RPMI7951 (cell line): ENCODE measurements at places on chromosomes 2 and 18. TPM values are rescaled to one million over a fixed set of nuclear protein-coding genes. Genes with fewer than 3 reads are reported as not detected.

SOX11 gene
- under 0.01 TPM in 1 of 2 replicates, not detected in the other for total RNA-seq

KCNJ13 gene
- total RNA-seq = not detected in 2 replicates

PIAS2 gene
- total RNA-seq = 17.2 and 23.8 TPM in 2 replicates

DNA sequence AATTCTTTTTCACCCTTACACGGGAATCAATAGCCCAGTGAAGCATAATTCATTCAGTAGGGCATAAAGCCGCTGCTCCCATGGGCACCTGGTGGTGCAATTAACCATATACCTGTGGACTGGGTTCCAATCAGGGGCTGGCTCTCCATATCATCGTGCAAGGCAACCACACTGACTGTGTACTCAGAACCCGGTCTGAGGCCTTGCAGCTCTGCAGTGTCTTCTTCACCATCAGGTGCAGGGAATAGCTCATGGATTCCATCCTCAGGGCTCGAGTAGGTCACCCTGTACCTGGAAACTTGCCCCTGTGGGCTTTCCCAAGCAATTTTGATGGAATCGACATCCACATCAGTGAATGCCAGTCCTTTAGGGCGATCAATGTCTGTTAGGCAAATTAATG, 55.2 kb downstream of the FN1 start:
- DNase-seq = no peak

DNA sequence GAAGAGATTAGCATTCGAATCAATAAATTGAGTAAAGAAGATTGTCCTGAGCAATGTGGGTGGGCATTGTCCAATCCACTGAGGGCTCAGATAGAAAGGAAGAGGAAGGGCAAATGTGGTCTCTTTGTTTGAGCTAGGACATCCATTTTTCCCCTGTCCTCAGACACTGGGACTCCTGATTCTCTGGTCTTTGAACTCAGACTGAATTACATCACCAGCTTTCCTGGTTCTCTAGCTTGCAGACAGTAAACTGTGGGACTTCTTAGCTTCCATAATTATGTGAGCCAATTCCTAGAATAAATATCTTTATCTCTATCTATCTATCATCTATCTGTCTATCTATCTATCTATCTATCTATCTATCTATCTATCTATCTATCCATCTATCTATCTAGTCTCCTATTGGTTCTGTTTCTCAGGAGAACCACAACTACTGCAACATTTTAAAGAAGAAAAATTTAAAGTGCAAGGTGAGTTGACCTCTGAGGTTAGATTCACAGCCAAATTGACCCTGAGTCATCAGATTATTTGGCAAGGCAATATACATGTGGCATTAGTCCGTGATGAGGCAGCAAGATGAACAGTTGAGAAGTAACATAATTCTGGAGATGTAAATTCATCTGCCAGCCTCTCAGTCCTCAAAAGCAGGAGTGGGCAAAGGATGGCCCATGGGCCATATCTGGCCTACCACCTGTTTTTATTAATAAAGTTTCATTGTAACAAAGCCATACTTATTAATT, 191.4 kb downstream of the PDE11A start:
- peak; percentile 4 for DNase-seq

DNA sequence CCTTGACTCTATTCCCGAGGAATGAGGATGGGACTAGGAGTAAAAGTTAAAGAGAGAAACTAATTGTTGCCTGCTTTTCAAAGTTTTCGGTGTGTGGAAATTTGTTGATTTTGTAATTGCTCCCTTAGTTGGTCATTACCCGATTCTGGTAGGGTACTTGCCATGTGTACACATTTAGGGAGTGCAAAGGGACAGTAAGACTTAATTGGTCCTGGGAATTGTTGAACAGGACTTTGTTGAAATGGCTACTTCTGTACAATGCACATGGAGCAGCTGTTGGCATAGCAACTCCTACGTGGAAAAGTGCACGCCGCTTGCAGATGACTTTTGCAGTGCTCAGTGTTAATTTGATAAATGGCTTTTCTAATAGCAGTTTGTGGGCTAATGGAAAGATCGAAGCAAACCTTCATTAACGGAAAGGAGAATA, 22.9 kb downstream of the EPAS1 start:
- DNase-seq = no peak

DNA sequence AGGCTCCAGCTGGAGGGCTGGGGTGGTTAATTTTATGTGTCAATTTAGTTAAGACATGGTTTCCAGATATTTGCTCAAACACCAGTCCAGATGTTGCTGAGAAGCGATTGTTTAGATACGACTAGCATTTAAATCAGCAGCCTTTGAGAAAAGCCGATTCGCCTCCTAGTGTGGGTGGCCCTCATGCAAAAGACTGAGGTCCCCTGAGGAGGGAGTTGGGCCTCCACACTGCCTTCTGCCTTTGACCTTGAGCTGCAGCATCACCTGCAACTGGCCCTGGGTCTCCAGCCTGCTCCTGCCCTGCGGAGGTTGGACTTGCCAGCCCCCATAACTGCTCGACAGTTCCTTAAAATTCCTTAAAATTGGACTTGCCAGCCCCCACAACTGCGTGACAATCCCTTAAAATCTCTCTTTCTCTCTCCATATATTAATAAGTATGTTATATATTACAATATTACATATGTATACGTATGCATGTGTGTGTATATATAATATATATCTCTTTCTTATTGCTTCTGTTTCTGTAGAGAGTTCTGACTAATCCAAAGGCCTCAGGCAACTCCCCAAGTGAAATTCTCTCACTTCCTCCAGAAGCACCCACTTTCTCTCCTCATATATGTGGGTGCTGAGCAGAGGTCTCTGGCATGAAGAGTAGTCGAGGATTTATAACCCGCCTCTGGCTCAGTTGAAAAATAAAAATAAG, 14.4 kb downstream of the FBLN7 start:
- DNase-seq = no peak

DNA sequence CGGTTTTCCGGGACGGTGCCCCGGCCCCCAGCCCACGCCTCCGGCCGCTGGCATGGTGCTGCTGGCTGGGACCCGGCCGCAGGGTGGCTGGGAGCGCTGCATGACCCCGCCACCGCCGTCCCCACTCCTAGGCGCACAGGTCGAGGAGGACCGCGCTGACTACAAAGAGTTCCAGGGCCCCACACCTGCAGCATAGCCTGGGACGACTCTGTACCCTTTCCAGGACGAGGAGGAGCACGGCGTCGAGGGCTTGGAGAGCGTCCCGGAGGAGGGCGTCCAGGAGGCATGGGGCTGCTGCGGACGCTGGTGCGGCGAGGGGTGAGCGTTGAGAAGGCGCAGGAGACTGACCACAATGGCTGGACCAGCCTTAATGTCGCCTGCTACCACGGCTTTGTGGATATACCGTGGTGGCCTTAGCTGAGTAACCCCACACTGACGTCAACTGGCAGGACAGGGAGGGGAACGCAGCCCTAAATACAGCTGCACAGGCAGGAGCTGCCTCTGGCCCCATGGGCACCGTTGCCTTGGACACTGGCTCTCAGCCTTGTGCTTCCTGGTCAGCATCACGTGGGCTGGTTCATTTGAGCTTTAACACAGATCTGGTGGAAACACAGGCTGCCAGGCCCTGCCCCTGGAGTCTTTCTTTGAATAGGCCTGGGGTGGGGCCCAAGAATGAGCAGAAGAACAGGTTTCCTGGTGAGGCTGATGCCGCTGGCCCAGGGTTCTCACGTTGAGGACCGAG, 40.9 kb upstream of the TRIM43B start:
- peak; percentile 34 for DNase-seq

DNA sequence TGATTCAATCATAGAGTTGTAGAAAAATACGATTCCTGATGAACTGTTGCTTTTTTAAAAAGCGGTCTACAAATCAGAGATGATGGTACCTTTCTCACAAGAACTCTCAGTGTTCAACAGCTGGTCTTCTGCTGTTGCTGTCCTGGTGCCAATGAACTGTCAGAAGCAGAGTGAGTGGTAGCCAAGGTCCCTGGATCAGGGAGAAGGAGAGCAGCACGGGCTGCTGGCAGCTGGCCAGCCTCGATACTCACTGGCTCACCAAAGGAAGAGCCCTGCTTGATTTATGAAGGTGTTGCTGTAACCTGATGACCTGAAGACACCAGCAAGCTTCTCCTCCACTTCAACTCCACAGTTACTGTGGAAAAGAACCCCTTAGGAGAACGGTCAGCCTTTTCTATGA, 300.8 kb upstream of the SOX11 start:
- DNase-seq = no peak

- no peak for DNase-seq
Observed at GRCh38 chr2:16832910-16833309, 167.3 kb upstream of the CYRIA start.

DNA sequence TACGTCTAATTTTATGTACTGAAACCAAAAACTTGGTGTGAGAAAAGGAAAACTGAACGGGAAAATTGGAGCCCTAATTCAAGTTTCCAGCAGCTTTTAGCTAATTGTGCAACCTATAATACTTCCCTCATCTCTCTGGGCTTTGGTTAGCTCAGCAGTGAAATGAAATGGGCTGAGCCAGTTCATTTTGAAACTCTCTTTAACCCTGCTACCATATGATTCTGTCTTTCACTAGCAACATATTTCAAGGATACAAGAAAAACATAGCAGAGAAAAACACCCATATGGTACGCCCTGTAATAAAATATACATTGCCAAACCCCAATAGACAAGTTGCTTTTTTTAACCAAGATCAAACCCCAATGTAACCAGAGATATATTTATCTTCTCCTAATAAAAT, 799 bp downstream of the SYT4 start:
- DNase-seq = no peak

DNA sequence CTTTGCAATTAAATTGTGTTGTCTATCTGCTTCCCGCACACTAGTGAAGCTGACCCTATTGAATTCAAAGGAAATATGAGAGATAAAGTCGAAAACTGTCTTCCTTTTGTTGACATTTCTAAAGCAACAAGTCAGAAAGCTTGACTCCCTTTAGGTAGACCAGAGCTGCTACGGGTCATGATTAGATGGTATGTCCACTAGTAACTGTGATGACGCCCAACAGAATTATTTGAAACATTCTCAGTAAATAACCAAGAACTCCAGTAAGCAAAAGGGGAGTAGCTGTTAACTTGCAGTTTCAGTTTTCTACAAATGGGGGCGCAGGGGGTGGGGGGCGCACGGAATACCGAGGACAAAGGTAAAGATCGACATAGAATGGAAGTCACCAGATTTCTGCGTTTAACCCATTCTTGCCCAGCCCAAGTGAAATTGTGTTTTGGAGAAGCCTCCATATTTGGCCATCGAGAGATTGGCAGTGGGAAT, 56.4 kb downstream of the CRIM1 start:
- no peak for DNase-seq

DNA sequence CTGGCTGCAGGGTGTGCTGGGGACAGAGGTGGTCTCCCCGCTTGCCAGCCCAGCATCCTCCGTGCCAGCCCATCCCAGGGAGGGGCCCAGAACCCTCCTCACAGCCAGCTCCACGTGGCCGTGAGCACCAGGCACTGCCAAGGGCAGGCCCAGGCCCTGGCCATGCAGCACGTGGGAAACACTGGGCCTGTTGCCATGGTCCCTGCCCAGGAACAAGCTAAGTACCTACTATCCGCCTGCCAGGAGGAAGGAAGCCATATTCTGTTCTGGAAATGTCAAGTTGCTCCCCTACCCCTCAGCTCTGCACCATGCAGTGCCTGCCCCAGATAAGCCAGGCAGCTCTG, 250.6 kb downstream of the CYP26B1 start:
- DNase-seq = no peak

GRCh38 chr2:182642328-182642727, 73.7 kb upstream of the DNAJC10 start:
- DNase-seq = peak; percentile 62

- DNase-seq = no peak
Observed at GRCh38 chr2:159738509-159739390, 26.4 kb downstream of the MARCHF7 start.

DNA sequence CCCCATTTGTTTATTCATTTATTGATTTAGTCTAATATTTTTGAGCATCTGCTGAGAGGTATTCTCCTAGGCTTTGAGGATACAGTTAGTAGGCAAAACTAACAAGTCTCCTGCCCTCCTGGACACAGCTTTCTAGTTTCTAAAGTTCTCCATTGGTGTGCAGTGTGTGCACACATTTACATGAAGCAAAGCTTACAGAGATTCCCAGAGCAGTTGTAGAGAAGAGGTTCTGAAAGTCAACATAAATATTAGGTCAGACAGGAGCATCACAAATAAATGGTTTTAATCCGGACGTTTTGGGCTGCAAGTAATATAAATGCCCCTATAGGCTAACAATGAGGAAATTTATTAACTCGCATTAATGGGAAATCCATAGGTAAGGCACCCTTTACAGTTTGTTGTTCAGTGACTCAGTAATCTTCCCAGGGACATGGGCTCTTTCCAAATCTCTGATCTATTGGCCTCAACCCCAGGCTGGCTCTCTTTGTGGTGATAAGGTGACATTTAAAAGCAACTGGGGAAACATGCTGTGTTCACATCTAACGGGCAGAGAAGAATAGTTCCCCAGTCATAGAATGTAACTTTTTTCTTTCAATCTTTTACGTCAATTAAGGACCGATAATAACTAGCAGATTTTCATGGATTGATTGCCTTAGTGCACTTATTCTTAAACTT, 407.2 kb downstream of the PTPRM start:
- no peak for DNase-seq

DNA sequence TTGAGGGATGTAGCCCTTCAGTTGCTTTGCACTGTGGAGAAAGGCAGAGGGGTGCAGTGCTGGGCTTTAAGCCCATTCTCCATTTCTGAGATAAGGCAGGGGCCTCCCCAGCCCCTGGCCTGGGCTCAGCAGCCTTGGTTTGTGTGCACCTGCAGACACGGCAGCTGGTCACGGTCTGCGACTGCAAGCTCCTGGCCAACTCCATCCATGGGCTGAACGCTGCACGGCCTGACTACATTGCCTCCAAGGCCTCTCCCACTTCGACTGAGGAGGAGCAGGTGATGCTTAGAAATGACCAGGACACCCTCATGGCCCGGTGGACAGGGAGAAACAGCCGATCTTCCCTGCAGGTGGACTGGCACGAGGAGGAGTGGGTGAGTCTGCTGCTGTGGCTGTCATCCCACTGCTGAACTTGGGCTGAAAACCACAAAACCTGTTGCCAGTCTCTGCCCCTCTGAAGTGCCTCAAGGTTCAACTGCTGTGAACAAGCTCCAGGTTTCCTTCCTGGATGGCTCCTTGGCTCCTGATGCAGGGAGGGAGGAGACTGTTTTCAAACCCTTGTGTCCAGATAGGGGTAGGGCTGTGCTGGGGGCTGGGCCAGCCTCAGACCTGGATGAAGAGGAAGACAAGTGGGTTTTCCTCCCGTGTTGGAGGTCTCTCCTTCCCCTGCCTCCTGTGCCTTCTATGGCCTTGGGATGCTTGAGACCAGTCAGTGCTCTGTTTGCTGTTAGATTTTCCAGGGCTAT, 54.0 kb downstream of the COA5 start:
- no peak for DNase-seq

- DNase-seq = no peak
Observed at GRCh38 chr2:133666621-133667020, 98.4 kb upstream of the NCKAP5 start.

DNA sequence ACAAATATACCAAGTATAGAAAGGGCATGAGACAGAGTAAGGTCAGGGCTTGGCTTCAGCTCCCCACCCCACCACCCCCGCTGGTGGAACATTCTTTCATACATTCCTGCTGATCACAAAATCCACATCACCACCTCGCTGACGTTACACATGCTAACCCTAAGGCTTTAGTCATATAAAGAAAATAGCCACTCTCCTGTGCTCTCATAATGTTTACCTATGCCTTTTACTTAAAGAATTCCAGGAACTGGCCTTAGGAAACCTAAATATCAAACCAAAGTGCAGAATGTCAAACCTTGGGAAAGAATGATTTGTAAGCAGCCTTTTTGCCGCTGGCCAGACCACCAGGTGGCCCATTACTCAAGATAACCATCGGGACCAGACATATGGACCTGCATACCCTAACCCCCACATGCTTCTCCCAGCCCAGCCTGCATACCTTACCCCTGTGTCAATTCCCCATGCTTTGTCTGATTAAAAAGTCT, 136.3 kb upstream of the SLC39A10 start:
- DNase-seq = peak; percentile 78

- DNase-seq = no peak
Observed at GRCh38 chr2:105129722-105130232, 91.9 kb downstream of the MRPS9 start.
